ENCODE measurements at places on chromosomes 2 and 18.

DNA sequence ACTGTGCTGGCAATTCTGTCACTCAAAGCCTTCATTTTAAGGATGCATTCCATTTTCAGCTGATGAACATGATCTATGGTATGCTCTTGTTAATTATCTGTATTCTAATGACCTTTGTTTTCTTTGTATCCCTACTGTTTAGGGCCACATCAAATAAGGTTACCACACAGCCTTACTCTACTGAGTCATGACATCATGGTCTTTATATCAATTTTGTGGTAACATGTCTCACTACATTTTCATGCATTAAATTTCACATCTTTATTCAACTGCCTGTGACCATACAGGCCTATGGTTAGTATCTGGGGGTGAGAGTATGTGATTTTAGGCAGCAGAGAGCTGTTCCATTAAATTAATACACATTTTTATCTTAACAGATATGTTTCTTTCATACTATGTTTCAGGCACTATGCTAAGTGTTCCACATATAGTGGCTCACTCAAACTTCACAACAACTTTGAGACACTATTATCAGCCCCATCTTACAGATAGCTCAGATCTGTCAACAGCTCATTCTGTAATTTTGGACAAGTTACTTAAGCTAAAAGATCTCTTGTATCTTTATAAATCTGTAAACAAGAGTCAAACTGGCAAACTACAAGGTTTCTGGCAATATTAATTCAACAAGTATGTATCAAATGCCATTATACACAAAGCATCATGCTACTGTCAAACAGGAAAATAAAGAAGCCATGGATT is 18.0 kb downstream of the LRPPRC start:
- no peak for DNase-seq

- no peak for DNase-seq
Measured at GRCh38 chr2:24365051-24365450, 4.7 kb upstream of the ITSN2 start.

GRCh38 chr2:30465171-30465545 is 18.1 kb downstream of the LCLAT1 start:
- DNase-seq: no peak

- no peak for DNase-seq
Measured at GRCh38 chr2:183224948-183225347, 100.7 kb downstream of the NUP35 start.

DNA sequence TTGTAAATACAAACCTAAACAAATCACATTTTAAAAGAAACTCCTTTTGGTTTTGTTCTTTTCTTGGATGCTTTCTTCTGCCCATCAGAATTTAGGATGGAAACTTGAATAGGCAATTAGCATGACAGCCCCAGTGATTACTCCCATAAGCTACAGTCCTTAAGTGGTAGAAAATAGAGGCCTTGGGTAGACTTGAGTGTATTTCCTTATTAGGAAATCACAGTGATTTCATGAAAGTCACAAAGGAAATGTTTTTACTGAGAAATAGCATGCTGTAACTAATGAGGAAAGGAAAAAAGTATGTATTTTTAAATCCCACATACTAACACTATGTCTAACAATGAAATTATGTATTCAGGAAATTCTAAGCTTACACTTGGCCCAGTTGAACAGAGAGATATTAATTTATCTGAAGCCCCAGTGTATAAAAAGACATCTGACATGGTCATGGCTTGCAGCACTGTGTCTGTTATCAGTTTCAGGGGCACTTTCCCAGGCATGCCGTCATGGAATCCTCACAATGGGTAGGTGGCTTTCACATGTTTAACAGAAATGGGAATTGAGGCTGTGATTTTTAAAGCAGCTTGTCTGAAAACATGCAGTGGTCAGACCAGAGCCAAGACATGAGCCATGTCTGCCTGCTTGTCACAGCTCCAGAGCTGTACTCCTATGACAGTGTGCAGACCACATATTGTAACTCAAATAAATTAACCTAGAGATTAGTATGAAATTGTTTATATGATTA is 79.7 kb upstream of the TRIB2 start:
- DNase-seq: no peak

DNA sequence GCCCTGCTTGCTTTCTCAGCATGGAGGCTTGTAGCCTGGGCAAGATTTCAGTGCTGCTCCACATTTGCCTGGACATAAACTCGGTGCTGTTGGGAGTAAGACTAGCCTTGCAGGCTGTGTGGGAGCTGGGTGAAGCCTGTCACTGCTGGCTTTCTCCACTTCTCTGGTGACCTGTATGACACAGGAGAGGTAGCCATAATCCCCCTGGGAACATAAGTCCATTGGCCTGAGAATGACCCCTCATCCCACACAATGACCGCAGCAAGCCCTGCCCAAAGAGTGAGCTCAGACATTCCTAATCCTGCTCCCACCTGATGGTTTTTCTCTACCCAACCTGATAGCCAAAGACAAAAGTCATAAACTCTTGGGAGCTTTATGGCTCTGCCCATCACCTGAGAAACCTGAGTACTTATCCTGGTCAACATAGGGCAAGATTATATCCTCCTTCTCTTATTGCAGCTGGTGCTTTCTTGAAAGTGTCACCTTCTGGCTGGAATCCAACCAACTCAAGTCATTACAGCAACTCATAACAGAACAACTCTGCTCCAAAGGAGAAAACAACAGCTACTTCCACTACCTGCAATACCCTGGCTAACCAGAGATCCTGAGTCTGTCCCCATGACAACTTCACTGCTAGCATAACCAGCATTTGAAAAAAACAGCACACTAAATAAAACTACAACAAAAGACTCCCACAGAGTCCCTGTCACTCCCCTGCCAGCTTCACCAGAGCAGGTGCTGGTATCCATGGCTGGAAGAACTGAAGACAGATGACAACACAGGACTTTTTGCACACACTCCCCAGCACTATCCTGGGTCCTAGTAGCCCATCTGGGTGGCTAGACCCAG is 834.4 kb upstream of the DDX18 start:
- peak; percentile 10 for DNase-seq

GRCh38 chr18:25134861-25135260 is 217.1 kb downstream of the ZNF521 start:
- no peak for DNase-seq

DNA sequence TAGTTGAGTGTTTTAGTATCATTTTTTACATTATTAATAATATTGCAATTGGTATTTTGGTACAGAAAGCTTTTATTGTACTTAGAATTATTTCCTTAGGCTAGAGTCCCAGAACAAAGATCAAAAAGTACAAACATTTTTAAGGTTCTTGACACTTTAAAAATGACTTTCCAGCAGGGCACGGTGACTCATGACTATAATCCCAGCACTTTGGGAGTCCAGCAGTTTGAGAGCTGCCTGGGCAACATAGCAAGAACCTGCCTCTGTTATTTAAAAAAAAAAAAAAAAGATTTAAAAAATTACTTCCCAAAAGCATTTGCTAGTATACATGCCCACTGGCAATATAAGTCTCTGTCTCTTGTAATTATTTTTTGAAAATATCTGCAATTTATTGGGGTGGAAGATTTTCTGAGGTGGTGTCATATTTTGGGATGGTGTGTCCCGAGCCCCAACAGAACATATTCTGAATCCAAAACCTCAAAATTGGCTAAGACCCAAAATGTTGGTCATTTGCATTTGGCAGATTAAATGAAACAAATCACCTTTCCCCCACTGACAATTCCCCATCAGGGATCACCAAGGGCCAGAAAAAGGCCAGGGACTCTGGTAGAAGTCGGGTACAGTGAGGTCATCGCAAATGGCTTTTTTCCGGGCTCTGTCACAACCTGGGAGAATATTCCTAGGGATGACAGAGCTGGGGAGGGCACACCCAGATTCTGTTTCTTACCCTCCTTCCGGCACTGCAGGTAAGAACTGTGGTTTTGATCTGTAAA is 42.1 kb downstream of the NIFK start:
- DNase-seq: no peak

GRCh38 chr2:15875969-15876705 is 64.2 kb upstream of the MYCN start:
- no peak for DNase-seq

- DNase-seq: no peak
Measured at GRCh38 chr2:196287523-196287922, 116.1 kb upstream of the STK17B start.

DNA sequence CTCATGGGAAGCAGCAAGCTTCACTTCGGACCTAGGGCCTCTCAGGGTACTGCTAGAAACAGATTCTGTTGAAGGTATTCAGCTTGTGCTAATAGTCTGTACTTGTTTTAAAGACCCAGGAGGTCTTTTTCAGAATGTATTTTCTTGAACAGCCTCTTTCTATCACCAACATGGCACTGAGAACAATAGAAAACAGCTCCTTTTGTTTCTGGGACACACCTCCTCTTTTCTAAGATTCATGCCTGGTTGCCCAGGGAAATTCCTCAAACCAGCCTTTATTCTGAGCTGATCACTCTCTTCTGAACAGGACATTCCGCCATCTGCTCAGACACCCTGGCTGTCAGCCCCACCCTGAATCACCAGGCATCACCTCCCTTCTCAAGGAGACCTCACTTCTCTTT is 389.6 kb downstream of the TGIF1 start:
- DNase-seq: no peak

- DNase-seq: no peak
Measured at GRCh38 chr18:22330508-22330907, 87.2 kb downstream of the CTAGE1 start.

GRCh38 chr2:58971511-58972360 is 730.6 kb upstream of the FANCL start:
- no peak for DNase-seq

DNA sequence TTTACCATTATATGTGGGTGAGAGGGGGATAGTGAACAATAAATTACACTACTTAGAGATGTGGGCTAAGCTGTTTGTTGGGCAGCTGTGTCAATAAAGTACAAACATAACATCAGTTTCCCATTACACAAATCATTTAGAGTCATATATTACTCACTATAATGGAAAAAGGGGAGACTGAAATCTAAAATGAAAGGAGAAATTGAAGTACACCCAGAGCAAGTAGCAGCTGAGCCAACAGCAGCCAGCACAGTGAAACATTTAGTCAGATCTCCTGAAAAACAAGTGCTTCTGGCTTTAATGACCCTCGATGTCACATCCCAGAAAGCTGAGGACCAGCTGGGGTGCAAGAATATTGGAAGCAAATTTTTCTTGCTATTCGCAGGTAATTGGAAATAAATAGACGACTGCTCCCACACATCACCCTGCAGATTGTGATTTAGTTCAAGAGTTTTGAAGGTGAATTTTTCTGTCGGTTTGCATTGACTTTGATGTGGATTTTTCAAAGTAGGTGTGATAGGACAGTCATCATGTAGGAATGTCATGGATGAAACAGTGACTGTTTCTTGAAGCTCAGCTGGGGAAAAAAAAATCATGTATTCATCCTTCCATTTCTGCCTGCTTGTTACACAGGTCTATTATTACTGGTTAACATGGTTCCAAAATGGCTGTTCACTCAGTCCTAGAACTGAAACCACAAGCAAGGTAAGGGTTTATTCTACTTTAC is 1607.3 kb upstream of the CELF4 start:
- DNase-seq: peak; percentile 88

DNA sequence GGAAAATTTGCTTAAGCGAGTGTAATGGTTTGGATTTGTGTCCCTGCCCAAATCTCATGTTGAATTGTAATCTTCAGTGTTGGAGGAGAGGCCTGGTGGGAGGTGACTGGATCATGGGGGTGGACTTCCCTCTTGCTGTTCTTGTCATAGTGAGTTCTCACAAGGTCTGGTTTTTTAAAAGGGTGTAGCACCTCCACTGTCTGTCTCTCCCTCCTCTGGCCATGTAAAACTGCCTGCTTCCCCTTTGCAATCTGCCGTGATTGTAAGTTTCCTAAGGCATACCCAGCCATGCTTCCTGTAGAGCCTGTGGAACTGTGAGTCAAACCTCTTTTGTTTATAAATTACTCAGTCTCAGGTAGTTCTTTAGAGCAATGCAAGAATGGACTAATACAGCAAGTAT is 6.6 kb downstream of the YIPF4 start:
- DNase-seq: no peak
